Liver (tissue), 10 donors: ENCODE measurements at places on chromosomes 5 and 9. TPM values are rescaled to one million over a fixed set of nuclear protein-coding genes. Genes with fewer than 3 reads are reported as not detected.

GRCh38 chr5:165723931-165724330 lies 2218.5 kb downstream of the MAT2B start:
- H3K27me3 ChIP-seq, result no peaks in the 10 kb centered on the region
- H3K27ac ChIP-seq, result no peak overlapping the region
- no peak for DNase-seq
- H3K4me3 ChIP-seq, result no peak overlapping the region
- H3K36me3 ChIP-seq, result no peaks in the 10 kb centered on the region

GRCh38 chr5:135127439-135128240 lies 93.6 kb upstream of the PITX1 start:
- no peak overlapping the region for H3K4me3 ChIP-seq
- H3K4me1 ChIP-seq, result no peaks in the 10 kb centered on the region
- DNase-seq, result no peak
- H3K36me3 ChIP-seq, result no peaks in the 10 kb centered on the region
- no peaks in the 10 kb centered on the region for H3K27me3 ChIP-seq

DNA sequence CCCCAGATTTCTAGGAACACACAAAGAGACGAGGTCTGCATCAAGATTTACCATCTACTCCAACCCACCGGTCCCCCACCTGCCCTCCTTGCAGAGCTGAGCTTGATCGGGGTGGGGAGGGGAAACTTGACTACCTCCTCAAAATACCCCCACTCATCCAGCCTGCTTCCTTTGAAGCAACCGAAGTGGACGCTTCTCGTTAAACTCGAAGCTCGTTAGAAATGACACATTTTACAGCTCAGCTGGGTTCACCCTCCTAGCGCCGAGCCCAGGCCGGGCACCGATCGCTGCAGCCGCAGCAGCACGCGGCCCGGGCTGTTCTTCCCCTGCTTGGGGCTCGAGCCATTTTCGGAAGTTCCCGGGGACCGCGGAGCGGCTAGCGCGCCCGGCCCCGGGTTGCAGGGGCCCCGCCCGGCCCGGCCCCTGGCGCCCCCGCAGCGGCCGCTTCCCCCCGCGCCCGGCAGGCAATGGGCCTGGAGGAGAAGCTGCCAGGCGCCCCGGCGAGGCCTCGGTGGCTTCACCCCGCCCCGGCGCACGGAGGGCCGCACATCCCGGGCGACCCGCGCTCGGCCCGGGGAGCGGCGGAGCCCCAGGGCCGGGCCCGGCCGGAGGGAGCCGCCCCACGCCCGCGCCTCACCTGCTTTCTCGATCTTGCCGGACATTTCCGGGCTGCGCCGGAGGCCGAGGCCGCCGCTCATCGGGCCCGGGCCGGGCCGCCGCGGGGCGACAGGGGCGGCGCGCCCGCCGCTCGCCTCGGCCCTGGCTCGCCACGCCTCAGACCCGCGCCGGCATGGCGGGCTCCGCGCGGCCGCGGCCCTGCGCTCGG lies 530 bp downstream of the RAPGEF1 start:
- DNase-seq, result peak; percentile 58
- H3K4me3 ChIP-seq, result peak overlapping the region; percentile 78
- peaks cover 33% of the 10 kb centered on the region for H3K4me1 ChIP-seq

GRCh38 chr9:102253099-102253498 lies 514.7 kb upstream of the GRIN3A start:
- no peaks in the 10 kb centered on the region for H3K27me3 ChIP-seq
- no peaks in the 10 kb centered on the region for H3K36me3 ChIP-seq
- no peaks in the 10 kb centered on the region for H3K4me1 ChIP-seq
- H3K27ac ChIP-seq, result no peak overlapping the region
- no peak overlapping the region for H3K4me3 ChIP-seq

GRCh38 chr5:80231243-80231642 lies 24.6 kb downstream of the SERINC5 start:
- peaks cover 23% of the 10 kb centered on the region for H3K4me1 ChIP-seq
- H3K27ac ChIP-seq, result peak overlapping the region; percentile 57
- DNase-seq, result no peak
- H3K4me3 ChIP-seq, result no peak overlapping the region
- H3K36me3 ChIP-seq, result no peaks in the 10 kb centered on the region

GRCh38 chr9:36284226-36284625 lies 26.0 kb upstream of the GNE start:
- no peaks in the 10 kb centered on the region for H3K4me1 ChIP-seq
- H3K27ac ChIP-seq, result no peak overlapping the region
- DNase-seq, result no peak
- H3K36me3 ChIP-seq, result no peaks in the 10 kb centered on the region

DNA sequence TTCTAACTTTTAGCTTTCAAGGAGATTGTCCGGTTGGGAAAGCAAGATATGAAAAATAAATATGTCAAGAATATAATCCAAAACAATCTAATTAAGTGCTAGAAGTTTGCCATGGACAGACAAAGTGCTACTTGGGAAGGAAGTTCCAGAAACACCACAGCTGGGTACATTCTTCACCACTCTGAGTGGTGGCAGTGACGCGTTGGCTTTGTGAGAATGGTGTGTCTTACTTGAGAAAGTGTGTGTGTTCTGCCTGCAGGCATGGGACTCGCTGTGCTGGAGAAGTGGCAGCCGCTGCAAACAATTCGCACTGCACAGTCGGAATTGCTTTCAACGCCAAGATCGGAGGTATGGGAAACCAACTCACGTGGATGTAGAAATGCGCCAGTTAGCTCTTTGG lies 177.2 kb downstream of the PCSK5 start:
- H3K4me1 ChIP-seq, result no peaks in the 10 kb centered on the region
- no peaks in the 10 kb centered on the region for H3K27me3 ChIP-seq
- DNase-seq, result no peak
- no peak overlapping the region for H3K27ac ChIP-seq
- no peaks in the 10 kb centered on the region for H3K36me3 ChIP-seq
- no peak overlapping the region for H3K4me3 ChIP-seq

GRCh38 chr5:43041110-43041668 lies 1.1 kb upstream of the ANXA2R start:
- H3K4me3 ChIP-seq, result peak overlapping the region; percentile 65
- H3K27me3 ChIP-seq, result peaks cover 39% of the 10 kb centered on the region
- H3K4me1 ChIP-seq, result peaks cover 31% of the 10 kb centered on the region
- peak; percentile 47 for DNase-seq
- H3K27ac ChIP-seq, result peak overlapping the region; percentile 65
- H3K36me3 ChIP-seq, result no peaks in the 10 kb centered on the region

DNA sequence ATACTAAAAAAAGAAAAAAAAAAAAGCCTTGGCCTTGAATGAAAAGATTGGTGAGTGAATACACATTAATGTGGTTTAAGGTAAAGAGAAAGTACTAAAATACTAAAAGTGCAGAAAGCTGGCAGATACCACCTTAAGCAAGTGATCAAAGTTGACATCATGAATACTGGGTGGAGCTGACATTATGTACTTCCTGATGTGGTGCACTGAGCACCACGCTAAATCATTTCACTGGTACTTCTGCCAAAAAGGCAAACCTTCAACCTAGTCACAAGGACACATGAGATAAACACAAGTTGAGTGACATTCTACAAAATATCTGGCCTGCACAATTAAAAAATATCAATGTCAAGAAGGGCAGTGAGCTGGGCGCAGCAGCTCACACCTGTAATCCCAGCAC lies 33.8 kb upstream of the PANK3 start:
- no peak overlapping the region for H3K4me3 ChIP-seq
- H3K36me3 ChIP-seq, result no peaks in the 10 kb centered on the region

DNA sequence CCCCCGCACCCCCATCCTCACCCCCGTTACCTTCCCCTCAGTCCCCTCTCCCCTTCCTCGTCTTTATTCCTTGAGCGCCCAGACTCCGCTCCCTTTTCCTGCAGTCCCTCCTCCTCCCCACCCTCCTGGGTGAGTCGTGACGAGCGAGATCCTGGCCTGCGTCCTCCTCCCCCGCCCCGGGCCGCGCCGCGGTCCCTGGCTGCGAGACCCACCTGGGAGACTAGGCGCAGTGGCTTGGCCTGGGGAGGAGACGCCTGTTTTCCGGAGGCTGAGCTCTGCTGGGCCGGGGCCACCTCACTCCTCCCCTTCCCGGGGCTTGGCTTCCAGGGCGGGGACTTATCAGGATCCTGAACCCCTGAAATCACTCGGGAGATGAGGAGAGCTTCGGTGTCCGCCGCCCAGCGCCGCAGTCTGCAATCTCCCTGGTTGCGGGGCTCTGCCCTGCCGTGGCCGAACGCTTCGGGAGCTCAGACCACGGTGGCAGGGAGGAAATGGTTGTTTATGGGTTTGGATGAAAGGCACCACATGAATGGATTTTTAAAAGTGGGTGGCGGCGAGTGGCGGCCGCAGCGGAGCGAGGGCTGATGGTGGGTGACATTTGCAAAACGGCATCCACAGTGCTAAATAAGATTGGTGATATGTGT lies 984 bp downstream of the STXBP1 start:
- H3K4me1 ChIP-seq, result peaks cover 9% of the 10 kb centered on the region
- H3K4me3 ChIP-seq, result peak overlapping the region; percentile 77
- peak overlapping the region; percentile 52 for H3K27ac ChIP-seq
- no peaks in the 10 kb centered on the region for H3K36me3 ChIP-seq

- H3K4me3 ChIP-seq, result no peak overlapping the region
- H3K36me3 ChIP-seq, result peaks cover 4% of the 10 kb centered on the region
- no peak for DNase-seq
- no peak overlapping the region for H3K27ac ChIP-seq
- no peaks in the 10 kb centered on the region for H3K4me1 ChIP-seq
These were observed 41.0 kb downstream of the TMEM38B start for GRCh38 chr9:105735366-105735765.

DNA sequence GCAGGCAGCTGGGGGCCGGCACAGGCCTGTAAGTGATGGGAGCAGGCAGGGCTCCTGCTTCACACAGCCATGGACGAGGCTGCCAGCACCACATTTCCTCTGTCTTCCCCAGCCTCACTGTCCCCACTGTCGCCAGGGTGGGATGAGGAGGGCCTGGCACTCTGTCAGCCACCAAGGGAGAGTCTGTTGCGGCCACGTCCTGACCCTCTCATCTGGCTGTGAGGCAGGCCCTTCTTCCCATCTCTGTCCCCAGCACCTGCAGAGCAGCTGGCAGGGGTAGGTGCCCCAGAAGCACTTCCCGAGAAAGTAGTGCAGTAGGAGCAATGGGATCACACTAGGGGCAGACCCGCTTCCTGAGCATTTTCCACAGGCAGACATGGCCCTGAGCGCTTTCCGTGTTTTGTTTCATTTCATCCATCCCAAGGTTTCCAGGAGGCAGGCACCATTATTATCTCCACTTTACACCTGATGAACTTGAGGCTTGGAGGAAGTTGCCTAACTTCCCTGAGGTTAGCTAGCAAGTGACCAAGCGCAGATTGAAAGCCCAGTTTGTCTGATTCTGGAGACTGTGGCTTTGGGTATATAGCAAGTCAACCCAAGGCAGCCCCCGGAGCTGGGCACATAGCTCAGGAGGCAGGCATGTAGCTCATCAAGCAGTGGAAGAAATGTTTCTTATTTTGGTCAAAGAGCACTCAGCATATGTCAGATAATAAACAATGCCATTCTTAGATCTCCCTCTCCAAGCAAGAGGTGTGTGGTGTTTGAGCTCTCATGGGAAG lies 202.4 kb downstream of the DAB2IP start:
- DNase-seq, result no peak
- no peaks in the 10 kb centered on the region for H3K4me1 ChIP-seq
- no peak overlapping the region for H3K27ac ChIP-seq
- H3K36me3 ChIP-seq, result no peaks in the 10 kb centered on the region
- H3K27me3 ChIP-seq, result no peaks in the 10 kb centered on the region
- H3K4me3 ChIP-seq, result no peak overlapping the region

- no peak for DNase-seq
- H3K4me3 ChIP-seq, result no peak overlapping the region
- no peak overlapping the region for H3K27ac ChIP-seq
- no peaks in the 10 kb centered on the region for H3K27me3 ChIP-seq
- no peaks in the 10 kb centered on the region for H3K36me3 ChIP-seq
These were observed 16.4 kb upstream of the C5orf58 start for GRCh38 chr5:170216257-170216864.

GRCh38 chr5:164303646-164304215 lies 798.3 kb downstream of the MAT2B start:
- no peak overlapping the region for H3K27ac ChIP-seq
- H3K36me3 ChIP-seq, result no peaks in the 10 kb centered on the region
- DNase-seq, result no peak
- H3K4me3 ChIP-seq, result no peak overlapping the region

GRCh38 chr9:101225271-101225670 lies 159.5 kb downstream of the BAAT start:
- no peak overlapping the region for H3K27ac ChIP-seq
- no peaks in the 10 kb centered on the region for H3K27me3 ChIP-seq
- DNase-seq, result no peak
- no peaks in the 10 kb centered on the region for H3K4me1 ChIP-seq
- no peaks in the 10 kb centered on the region for H3K36me3 ChIP-seq

- no peaks in the 10 kb centered on the region for H3K36me3 ChIP-seq
- H3K27me3 ChIP-seq, result no peaks in the 10 kb centered on the region
- H3K4me1 ChIP-seq, result no peaks in the 10 kb centered on the region
These were observed 501.4 kb upstream of the ST8SIA4 start for GRCh38 chr5:101404531-101404930.

- H3K27me3 ChIP-seq, result no peaks in the 10 kb centered on the region
- no peak overlapping the region for H3K4me3 ChIP-seq
- no peak overlapping the region for H3K27ac ChIP-seq
- H3K4me1 ChIP-seq, result no peaks in the 10 kb centered on the region
These were observed 403.7 kb upstream of the DAP start for GRCh38 chr5:11164531-11165294.

- H3K27me3 ChIP-seq, result no peaks in the 10 kb centered on the region
- H3K27ac ChIP-seq, result no peak overlapping the region
- H3K4me3 ChIP-seq, result no peak overlapping the region
- H3K4me1 ChIP-seq, result no peaks in the 10 kb centered on the region
- DNase-seq, result no peak
These were observed 9.4 kb upstream of the GALNT10 start for GRCh38 chr5:154181161-154181560.

DNA sequence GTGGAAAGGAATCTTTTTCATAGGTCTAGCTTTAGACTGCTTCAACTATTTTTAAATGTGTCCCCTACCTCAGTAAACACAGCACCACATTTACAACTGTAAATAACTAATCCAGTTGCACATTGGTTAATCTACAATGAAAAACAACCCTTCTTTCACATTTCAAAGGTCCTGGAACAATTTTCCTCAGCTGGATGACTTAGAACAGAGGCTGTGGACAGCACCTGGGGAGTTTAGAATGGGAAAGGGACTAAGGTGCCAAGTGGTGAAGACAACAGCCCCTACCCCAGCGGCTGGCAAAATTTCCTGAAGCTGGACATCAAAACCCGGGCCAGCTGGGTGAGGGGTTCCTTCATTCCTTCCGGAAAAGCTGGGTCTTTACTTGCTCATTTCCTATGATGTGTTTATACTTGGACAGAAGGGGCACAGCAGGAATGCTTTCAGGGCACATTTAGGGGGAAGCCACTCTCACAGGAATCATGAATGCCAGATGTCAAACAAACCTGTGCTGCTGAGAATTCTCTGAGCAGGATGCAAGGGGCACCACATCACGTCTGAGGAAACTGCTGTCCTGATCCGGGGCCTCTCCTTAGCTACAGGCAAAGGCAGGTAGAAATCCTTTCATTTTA lies 158.3 kb downstream of the NR2F1-AS1 start:
- no peak for DNase-seq
- H3K27ac ChIP-seq, result no peak overlapping the region
- no peaks in the 10 kb centered on the region for H3K27me3 ChIP-seq
- no peaks in the 10 kb centered on the region for H3K4me1 ChIP-seq

Gene INSL4
- not detected for total RNA-seq

Gene ARHGEF37
- 3.3 TPM for total RNA-seq

Gene GMCL2
- not detected for total RNA-seq

Gene CBY3
- total RNA-seq, result not detected

Gene RIC1
- 14.0 TPM for total RNA-seq

Gene GLDC
- 55.9 TPM for total RNA-seq

Gene MRPL50
- 9.0 TPM for total RNA-seq
